ENCODE measurements at places on chromosomes 11 and 22.

- DNase-seq = no peak
Measured at GRCh38 chr11:127003260-127003981, 2.9 kb upstream of the KIRREL3 start.

DNA sequence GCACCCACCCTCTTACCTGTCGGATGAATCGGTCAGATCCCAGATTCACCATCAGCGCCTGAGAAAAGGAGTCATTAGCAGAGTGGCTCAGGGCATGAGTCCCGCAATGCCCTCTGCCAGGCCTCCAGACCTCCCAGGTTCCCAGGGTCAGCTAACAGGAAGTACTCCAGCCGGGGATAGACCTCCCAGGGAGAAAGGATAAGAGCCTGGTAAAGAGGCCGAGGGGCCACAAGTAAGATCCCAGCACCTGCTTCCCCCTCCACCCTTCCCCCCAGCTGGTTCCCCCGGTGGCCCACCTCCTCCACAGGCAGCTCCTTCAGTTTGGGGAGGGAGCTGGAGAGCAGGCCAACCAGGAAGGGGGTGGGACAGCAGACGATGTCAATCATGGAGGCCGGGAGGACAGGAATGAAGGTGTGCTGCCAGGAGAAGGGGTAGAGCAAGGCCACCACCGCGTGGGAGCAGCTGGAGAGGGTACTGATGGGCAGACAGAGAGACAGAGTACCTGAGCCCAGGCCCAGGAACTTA is 16.4 kb downstream of the RPL27A start:
- no peak for DNase-seq

GRCh38 chr11:111631666-111632039 is 29.4 kb downstream of the SIK2 start:
- DNase-seq = no peak

GRCh38 chr11:118979434-118979833 is 7.9 kb downstream of the FOXR1 start:
- DNase-seq = no peak

- DNase-seq = peak; percentile 55
Measured at GRCh38 chr11:121417055-121417551, 35.0 kb upstream of the SORL1 start.

- DNase-seq = no peak
Measured at GRCh38 chr11:19512618-19513017, 200.0 kb upstream of the NAV2 start.

DNA sequence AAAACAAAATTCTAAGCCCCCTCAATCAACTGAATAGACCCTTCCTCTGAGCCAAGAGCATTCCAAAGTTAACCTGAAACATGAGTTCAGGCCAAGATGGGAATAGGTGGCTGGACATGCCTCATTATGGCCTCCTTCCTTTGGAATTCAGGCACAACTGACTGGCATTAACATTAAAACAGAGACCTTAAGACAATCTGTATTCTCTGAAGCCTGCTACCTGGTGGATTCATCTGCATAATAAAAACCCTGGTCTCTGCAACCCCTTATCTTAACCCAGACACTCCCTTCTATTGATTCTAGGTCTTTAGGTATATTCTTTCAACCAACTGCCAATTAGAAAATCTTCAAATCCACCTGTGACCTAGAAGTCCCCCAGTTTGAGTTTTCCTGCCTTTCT is 66.3 kb downstream of the JRKL start:
- DNase-seq = no peak

DNA sequence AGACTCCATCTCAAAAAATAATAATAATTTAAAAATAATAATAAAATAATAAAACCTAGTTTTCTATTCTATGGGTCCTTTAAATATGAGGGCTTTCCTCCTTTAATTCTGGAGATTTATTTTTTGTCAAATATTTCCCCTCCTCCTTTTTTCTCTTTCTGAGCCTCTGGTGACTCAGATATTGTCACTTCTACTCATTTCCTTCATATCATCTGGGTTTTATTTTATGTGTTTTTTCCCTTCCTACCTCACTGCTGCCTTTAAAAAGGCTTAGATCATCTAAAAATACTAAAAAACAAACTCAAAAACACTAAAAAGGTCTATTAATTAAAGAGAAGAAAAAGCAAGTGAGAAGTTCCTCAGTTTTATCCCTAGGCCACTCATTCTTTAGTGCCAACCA is 138.9 kb downstream of the SPON1 start:
- DNase-seq = no peak

GRCh38 chr11:111120696-111121302 is 124.7 kb upstream of the POU2AF2 start:
- DNase-seq = no peak

DNA sequence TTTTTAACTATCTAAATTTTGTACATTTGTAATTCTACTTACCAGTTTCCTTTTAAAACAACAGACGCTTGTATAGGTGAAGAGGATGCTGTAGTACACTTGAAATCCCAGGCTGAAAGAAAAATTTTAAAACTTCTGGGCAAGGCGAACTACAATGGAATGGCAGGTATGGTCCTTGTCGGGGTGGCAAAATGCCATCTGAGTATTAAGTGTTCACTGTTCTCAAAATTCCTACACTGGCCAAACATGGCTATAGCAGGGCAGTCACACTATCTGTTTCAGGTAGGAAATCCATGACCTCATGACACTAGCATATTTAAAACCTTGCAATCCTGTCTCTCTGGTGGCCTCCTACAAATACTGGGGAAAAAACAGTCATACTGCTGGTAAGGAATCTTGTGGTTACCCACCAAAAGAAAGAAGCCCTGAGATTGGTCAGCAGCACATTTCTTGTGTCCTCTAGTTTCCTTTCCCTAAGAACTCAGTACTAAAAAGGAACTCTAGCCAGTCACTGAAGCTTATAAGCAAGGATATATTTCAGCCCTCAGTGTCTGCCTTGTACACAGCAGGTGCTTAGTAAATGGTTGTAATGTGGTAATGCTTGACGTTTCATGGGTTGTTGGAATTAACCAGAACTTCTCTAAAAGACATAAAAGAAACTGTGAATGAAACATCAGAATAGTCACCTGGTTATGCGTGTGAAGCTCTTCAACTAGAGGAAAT is 5.2 kb upstream of the ZC3H12C start:
- no peak for DNase-seq

DNA sequence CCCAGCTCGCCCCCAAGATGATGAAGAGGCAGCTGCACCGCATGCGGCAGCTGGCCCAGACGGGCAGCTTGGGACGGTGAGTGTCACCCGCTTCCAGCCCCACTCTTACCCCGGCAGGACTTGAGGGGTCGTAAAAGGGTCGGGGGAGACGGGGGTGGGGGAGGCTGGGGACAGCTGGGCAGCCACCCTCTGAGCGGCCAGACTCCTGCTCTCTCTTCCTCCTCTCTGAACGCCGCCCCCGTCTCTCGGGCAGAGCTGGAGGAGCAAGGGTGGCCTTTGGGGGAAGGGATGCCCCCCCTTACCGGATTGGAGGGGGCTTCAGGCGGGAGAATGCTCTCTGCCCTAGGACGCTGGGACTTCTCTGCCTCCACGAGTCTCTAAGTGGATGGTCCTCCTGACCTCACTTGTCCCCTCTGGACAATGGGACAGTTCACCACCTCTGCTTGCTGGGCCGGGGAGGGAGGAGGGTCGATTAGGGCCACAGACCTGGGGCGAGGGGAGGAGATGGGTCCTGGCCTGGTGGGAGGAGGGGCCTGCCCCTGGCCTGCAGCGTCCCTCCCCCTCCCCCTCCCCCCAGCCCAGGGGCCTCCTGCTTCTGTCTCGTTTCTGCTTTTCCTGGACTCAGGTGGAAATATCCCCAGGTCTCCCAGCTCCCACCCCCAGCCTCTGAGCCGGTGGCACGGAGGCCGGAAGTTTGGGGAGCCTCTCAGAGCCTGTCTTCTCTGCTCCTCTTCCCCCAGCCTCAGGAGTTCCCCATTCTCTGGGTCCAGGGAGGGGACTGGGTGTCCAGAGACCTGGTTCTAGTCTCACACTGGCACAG is 512 bp downstream of the SH3BP1 start:
- DNase-seq = no peak
